ENCODE measurements at places on chromosomes 2 and 18.

DNA sequence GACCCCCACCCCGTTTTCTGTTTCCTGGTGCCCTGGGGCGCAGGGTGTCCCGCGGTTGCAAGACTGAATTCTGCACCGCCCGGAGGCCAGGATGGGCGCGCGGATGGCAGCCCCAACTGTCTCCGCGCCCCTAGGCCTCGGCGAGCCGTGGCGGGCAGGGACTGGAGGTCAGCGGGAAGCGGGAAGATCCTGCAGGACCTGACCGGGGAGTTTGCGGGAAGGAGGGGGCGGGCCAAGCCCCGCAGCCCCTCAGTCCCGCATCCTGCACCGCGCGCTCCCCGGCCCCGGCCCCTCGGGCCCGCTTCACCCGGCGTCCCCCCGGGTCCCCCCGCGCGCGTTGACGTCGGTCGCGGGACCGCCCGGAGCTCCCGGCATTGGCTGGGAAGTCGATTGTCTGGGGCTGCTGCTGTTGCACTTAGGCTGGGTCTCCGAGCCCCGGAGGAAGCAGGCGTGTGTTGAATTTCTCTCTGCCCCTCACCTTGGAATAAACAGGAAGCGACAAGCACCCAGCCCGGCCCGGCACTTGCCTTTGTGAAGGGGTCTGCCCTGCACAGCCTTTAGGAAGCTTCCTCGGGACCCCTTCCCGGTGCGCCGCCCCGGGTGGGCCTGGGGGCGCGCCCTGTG is at the start of gene LDLRAD4:
TSS of gene LDLRAD4 (plus strand) at position 393 of the 624 bp plus-strand sequence.
- no peak for DNase-seq

DNA sequence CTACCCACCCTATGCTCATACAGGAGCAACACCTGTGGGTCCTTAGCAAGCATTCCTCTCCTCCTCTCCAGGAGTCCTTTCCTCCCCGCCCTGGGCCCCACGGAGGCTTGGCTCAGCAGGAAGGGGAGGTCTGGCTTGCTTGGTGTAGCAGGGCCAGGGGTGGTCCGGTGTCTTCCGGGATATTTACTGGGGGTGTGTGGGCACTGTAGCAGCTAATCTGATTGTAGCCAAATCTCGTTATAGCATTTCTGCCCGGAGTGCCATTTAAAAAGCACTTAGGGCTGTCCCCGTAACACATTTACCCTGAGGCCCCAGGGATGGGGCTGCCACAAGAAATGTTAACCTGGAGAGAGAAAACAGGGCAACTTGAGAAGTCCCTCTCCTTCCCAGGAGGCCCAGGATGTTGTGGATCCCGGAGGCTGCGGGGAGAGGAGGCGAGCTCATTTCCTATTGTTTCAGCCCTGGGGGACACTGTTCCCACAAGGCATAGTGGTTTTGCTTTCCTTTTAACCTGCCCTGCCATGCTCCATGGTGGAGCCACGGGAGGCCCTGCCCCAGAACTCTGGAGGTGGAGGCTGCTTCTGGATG is 134.5 kb downstream of the CLIP4 start:
- no peak for DNase-seq

DNA sequence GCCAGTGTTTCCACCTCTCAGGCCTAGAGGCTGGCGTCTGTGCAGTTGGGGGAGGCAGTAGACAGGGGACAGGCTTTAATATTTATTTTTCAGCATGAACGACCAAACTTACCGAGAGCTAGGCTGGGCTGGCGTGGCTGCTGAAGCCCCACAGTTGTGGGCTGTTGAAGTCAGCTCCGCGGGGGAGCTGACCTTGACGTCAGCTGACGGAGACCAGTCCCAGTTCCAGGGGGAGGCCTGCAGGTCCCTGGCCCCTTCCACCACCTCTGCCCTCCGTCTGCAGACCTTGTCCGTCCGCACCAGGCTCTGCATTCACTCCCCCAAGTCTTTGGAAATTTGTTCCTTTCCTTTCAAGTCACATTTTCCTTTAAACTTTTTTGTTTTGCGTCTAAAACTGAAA is 33.4 kb upstream of the TUBA3E start:
- no peak for DNase-seq

- no peak for DNase-seq
Measured at GRCh38 chr2:26461601-26462023, 16.3 kb downstream of the OTOF start.

DNA sequence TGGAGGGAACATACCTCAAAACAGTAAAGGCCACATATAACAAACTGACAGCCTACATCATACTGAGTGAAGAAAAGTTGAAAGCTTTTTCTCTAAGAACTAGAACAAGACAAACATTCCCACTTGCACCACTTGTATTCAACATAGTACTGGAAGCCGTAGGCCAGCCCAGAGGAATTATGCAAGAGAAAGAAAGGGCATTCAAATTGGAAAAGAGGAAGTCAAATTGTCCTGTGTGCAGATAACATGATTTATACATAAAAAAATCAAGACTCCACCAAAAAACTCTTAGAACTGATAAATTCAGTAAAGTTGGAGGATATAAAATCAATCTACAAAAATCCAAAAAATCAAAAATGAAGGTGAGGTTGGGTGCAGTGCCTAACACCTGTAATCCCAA is 8.0 kb upstream of the KDM3A start:
- peak; percentile 57 for DNase-seq

GRCh38 chr2:133247631-133248030 is 320.6 kb downstream of the NCKAP5 start:
- peak; percentile 28 for DNase-seq

GRCh38 chr2:126886916-126887280 is 11.8 kb upstream of the TEX51 start:
- DNase-seq, result no peak

DNA sequence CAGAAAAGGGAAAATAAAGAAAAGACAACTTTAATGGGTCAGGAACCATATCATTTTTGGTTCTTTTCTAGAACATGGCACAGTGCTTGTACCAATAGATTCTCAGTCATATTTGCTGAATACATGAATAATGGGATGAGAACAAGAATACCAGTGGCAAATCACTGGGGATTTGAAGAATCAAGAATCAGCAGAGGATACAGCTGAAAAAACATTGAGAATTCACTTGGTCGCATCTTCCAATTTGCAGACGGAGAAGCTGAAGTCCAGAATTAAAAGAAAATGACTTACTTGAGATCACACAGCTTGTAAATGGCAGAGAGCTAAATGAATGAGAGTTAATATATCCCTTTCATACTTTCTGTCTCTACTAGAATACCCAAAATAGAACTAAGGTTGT is 362.2 kb downstream of the RAD51AP2 start:
- no peak for DNase-seq

- no peak for DNase-seq
Measured at GRCh38 chr2:189015359-189015758, 41.2 kb downstream of the COL3A1 start.

GRCh38 chr2:152513681-152514080 is 178.7 kb downstream of the FMNL2 start:
- DNase-seq, result no peak

DNA sequence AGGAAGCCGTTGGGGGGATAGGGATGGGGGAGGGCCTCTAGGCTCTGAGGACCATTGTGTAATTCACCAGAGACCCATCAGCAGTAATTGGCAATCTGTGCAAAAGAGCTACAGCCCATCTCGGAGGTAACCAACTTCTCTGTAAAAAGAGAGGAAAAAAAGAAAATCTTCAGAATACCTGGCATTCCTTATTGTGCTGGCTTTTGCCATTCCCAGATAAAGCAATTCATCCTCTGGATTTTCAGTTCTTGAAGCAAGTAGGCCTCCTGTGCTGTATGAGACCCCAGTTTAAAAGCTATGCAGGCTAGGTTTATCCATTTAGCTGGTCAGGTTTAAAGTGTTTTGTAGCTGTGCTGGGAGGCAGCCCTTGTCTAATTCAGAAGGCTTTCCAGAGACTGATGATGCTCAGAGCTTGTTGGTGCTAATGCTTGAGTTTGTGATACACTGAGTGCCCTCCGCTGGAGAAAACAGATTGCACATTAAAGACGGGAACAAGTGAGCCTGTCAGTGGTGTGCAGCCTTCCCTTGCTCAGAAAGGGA is at the start of gene LRRTM4:
TSS of gene LRRTM4 (minus strand) at position 446 of the 540 bp plus-strand sequence.
- DNase-seq, result no peak
